Fibroblast of skin of right biceps (primary cell): ENCODE measurements at places on chromosomes 11 and 22.
A peak's percentile ranks its signal among the peaks of the same experiment; 100 is the strongest.

DNA sequence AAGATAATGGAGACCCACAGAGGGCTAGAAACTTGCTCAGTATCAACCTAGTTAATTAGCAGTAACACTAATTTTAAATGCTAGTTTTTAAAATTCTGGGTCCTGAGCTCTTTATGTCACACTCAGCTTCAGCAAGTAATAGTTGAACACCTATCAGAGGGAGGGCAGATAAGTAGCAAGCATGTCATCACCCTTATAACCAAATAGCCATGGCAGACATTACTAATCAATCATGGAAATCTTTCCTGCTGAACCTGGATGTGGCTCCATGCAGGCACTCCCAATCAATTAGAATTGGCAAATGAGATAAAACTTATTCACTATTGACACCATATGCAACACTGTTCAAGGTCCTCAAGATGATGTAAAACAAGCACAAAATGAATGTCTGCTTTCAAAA is 111.5 kb upstream of the SEZ6L start:
- no peak for DNase-seq

- no peak for DNase-seq
Observed at GRCh38 chr11:48005136-48005535, 24.8 kb downstream of the PTPRJ start.

DNA sequence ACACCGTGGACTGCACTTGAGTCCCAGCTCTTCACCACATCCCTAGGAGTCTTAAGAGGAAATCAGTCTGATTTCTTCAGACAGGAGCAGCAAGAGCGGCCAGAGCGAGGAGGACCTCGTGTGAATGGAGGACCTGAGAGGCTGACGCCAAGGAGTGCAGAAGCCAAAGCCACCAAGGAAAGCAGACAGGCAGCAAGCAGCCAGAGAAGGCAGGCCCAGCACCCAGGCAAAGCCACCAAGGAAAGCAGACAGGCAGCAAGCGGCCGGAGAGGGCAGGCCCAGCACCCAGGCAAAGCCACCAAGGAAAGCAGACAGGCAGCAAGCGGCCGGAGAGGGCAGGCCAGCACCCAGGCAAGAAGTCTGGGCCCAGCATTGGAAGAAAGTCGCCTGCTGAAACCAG is 11.8 kb downstream of the CYB561A3 start:
- no peak for DNase-seq

DNA sequence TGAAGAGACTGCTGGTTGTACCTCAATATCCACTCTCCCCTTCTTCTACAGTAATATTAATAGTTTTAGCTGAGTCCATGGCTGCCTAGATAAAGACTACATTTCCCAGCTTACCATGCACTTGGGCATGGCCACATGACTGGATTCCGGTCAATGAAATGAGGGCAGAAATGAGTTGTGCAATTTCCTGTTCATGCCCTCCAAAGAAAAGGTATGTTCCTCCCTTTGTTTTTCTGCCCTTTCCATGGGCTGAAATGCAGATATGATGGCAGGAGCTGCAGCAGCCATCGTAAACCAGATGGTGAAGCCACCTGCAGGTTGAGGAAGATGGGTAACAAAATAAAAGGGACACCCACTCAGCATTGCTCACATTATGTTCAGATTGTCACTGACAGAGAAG is 15.3 kb upstream of the ELFN2 start:
- peak; percentile 49 for DNase-seq
